Right cardiac atrium (tissue), 5 donors: ENCODE measurements at places on chromosomes 7 and 10. TPM values are rescaled to one million over a fixed set of nuclear protein-coding genes. Genes with fewer than 3 reads are reported as not detected.
A peak's percentile ranks its signal among the peaks of the same experiment; 100 is the strongest.

DNA sequence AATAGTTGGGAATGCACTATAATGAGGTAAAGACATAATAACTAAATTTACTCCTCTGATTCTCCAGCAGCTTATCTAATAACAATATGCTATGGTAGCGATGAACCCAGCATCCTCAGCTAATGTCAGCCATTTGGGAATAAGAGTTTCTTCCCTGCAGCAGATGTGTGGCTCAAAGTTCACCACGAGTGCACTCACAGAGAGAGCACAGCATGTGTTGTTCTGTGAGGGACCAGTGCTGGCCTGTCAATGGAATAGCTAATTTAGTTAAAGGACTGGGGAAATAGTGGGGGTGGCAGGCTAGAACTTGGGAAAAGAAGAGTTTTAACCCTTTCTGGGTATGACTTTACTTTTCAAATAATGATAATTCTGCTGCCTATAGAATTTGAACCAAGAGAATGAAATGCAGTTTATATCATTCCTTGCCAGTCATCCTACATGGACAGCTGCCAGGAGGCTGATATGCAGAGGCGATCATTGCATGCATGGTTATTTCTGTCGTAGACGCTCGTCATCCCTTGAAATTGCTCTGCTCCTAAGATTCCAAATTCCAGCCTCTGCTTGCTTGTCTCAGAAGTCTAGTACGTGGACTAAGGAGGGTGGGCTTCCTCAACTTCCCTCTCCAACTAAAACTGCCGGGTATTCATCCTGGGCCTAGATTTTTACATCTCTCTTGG lies 355.6 kb downstream of the RNLS start:
- peak; percentile 44 for DNase-seq

GRCh38 chr7:91847231-91847630 lies 33.3 kb downstream of the MTERF1 start:
- no peak for DNase-seq

DNA sequence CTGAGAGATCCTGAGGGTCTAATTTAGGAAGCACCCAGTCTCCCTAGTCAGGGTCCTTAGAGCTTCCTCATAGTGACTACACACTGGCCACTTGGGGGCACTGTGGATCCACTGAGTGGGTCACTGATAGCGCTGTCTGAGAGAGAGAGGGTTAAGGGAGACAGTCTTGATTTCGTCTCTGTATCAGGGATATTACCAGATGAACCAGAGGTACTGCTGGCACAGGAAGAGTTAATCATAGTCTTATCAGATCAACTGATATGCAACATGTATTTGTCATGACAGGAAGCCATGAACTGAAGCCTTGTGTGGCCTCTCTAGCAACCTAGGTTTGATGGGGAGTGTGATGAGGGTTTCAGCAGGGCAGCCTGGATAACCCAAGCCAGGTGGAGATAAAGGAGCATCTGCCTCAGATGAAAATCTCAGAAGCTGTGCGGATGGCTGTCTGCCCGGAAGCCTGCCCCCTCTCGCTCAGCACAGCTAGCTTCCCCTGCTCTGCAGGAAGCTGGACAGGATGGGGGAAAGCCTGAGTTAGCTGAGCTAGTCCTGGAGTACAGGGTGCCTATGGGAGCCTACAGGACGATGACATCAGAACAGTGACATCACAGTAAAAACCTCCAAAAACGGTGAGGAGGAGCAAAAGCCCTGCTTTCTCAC lies 214.0 kb upstream of the PRSS1 start:
- DNase-seq: peak; percentile 60

DNA sequence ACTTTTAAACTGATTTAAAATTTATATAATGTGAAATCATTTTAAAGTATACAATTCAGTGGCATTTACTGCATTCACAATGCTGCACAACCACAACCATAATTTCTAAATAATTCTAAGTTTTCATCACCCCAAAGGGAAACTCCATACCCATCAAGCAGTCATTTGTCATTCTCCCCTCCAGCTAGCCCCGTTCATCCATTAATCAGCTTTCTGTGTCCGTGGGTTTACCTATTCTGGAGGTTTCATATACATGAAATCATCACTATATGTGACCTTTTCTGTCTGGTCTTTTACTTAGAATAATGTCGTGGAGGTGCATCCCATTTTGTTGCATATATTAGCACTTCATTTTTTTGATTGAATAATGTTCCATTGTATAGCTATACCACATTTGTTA lies 214.1 kb downstream of the ADK start:
- no peak for DNase-seq

GRCh38 chr7:23065974-23066373 lies 39.6 kb upstream of the KLHL7 start:
- no peak for DNase-seq

- DNase-seq: no peak
Measured at GRCh38 chr7:1862560-1862959, 192.5 kb downstream of the ELFN1 start.

GRCh38 chr10:83723080-83723479 lies 416.2 kb upstream of the GHITM start:
- DNase-seq: no peak

GRCh38 chr10:50885097-50885859 lies at the start of gene A1CF:
Gene A1CF, minus strand, starts transcription at chr10:50885627. Its CDS starts 25,687 bp downstream, at chr10:50859940.
- no peak for DNase-seq

- DNase-seq: no peak
Measured at GRCh38 chr7:131014906-131015656, 281.1 kb upstream of the KLF14 start.

- DNase-seq: no peak
Measured at GRCh38 chr10:14995964-14996565, 36.9 kb downstream of the MEIG1 start.

GRCh38 chr7:130366564-130366963 lies 13.7 kb upstream of the CPA1 start:
- no peak for DNase-seq

DNA sequence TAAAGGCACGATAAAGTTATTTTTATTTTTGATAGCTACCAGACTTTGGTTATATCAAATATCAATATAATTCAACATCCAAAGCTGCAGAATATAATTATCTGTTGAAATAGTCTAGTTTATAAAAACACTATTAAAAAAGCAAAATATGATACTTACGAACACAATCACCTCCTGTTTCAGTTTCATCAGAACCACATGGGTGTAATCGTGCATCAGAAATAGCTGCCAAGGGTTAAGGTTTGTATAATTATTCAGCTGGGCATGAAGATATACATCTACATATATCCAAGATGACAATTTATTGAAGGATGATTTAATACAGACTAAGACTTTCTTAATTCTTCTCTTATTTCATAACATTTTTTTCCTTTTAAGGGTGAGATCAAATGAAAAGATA lies 20.3 kb downstream of the VWDE start:
- no peak for DNase-seq

DNA sequence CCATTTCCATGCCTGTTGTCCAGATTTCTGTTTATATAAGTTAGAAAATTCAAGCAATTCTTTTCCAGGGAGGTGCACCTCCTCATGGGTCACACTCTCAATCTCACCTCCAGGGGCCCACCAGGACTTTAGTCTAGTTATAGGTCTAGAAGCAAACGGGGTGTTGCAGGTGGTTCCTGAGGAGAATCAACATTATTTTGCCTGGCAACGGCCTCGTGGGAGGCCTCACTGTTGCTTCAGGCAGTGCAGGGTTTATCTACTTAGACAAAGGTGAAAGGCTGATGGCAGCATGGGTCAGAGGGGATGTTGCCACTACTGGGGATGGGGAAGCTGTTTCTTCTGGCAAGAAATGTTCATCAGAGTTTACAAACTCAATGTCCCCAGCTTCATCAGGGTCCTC lies 56.7 kb upstream of the LRRC18 start:
- no peak for DNase-seq

- peak; percentile 43 for DNase-seq
Measured at GRCh38 chr10:128149267-128150014, 23.2 kb upstream of the MKI67 start.

DNA sequence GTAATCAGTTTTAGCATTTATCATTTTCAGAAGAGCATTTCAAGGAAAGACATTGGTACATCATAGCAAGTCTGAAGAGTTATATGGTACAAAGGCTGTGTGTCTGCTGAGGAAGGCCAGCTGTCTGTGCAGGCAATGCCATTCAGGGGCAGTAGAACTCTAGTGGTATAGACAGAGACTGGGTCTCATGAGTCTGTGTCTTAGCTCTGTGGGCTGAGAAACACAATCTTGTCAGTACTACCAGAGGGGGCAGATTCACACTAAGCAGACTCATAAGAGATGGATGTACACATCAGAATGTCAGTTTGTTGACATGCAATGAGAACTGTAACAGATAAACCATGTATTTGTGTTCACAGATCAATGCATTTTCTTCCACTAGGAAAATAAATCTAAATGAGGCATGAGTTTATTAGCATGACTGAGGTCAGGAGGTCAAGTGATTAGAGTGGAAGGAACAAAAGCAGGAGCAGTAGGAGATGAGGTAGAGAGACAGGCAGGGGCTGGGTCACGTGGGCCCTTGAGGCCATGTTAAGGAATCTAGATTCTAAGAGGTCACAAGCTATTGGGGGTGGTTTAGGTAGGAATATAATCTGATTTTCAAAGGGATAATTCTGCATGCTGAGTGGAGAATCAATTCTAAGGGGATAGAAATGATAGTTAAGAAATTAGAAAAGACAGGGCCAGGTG lies 7.5 kb upstream of the GGCT start:
- no peak for DNase-seq

- no peak for DNase-seq
Measured at GRCh38 chr10:43888586-43888985, 239.9 kb upstream of the ZNF32 start.

DNA sequence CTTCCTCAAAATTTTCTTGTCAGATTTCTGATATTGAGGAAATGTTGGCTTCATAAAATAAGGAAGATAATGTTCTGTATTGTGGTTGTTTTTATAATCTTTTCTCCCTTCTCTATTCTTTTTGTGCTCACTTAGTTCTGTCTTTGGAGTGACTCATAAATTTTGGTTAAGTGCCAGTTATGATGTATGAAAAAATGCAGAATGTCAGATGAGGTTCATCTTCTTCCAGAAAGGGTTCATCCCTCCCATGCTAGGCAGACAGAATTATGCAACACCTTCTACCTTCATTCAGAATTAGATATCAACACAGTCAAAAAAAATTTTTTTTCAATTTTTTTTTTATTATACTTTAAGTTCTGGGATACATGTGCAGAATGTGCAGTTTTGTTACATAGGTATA lies 36.6 kb upstream of the CYP2C19 start:
- DNase-seq: no peak

DNA sequence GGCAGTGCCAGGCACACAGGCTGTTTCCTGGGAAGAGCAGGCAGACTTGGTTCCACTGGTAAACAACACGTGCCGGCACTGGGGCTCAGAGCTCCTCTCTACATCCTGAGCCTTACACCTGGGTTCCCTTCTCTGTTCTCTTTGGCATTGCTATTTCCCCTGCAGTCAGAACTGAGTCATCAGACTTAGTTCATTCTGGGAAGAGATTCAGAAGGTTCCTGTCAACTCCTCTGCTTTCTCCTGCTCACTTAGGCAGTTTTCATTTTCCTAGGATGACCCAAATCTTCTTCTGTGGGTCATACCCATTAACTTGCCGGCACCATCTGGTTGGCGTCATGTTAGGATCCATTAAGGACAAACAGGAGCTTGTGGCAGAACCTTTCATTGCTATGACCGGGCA lies 33.4 kb upstream of the LRRC18 start:
- DNase-seq: no peak

DNA sequence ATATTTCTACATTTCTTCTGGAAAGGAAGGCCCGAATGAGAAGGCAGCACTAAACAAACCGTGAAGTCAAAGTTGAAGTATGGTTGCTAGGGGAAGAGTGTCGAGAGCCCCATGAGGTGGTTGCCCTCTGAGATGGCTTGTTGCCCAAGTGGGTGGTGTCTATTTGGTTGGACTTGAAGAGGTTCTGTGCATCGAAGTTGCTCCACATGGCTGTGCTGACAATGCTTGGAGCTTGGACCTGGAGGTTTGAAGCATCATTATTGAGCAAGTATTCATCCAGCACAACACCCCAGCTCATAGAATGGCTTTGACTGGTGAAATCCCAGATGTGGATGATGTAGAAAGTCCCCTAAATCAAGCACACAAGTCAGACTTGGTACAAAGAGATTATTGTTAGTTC lies 165.2 kb upstream of the CDCA7L start:
- DNase-seq: no peak

The CCNJ gene
- 3.5 TPM for total RNA-seq

The REPIN1 gene
- total RNA-seq: 107 TPM

The SFRP4 gene
- 3.8 TPM for total RNA-seq

The ADIRF gene
- total RNA-seq: 72.1 TPM

The SYT15B gene
- total RNA-seq: 2.2 TPM

The CALHM3 gene
- not detected for total RNA-seq

The LIPJ gene
- total RNA-seq: 0.14 TPM

The TRIM74 gene
- total RNA-seq: not detected

The CABCOCO1 gene
- not detected for total RNA-seq
